Smooth muscle cell of trachea (primary cell): ENCODE measurements at places on chromosomes 2 and 18. TPM values are rescaled to one million over a fixed set of nuclear protein-coding genes. Genes with fewer than 3 reads are reported as not detected.

The DNAJC5G gene
- not detected in 2 replicates for total RNA-seq

The DLGAP1 gene
- 0.17 and 3.1 TPM in 2 replicates for total RNA-seq

The VSNL1 gene
- total RNA-seq: 0.29 and 0.99 TPM in 2 replicates

The CRIM1 gene
- 98.5 and 259 TPM in 2 replicates for total RNA-seq

The ANKRD30BL gene
- not detected in 2 replicates for total RNA-seq

The FIGN gene
- total RNA-seq: 1.2 and 2.3 TPM in 2 replicates

The ORMDL1 gene
- 63.0 and 66.3 TPM in 2 replicates for total RNA-seq

The HOXD9 gene
- 0.17 TPM in 1 of 2 replicates, not detected in the other for total RNA-seq

The MSTN gene
- total RNA-seq: 0.17 and 0.29 TPM in 2 replicates

The EML6 gene
- 0.15 and 0.66 TPM in 2 replicates for total RNA-seq

The CPS1 gene
- 20.9 and 21.3 TPM in 2 replicates for total RNA-seq

The SERPINB5 gene
- 0.29 TPM in 1 of 2 replicates, not detected in the other for total RNA-seq

The DNAH6 gene
- 0.17 and 0.58 TPM in 2 replicates for total RNA-seq

The CFAP221 gene
- not detected in 2 replicates for total RNA-seq

The OTX1 gene
- 0.29 and 0.33 TPM in 2 replicates for total RNA-seq

The ALPG gene
- total RNA-seq: not detected in 2 replicates

The CFC1 gene
- not detected in 2 replicates for total RNA-seq

The RAPGEF4 gene
- total RNA-seq: 0.66 and 1.2 TPM in 2 replicates

The MC2R gene
- not detected in 2 replicates for total RNA-seq

The ITGA6 gene
- total RNA-seq: 17.5 and 56.3 TPM in 2 replicates

The AKAIN1 gene
- not detected in 2 replicates for total RNA-seq

The DDX18 gene
- total RNA-seq: 38.0 and 53.4 TPM in 2 replicates

The ACVR1 gene
- total RNA-seq: 37.2 and 46.4 TPM in 2 replicates

The STARD6 gene
- not detected in 2 replicates for total RNA-seq

The RAD51AP2 gene
- not detected in 2 replicates for total RNA-seq
